Activated gamma-delta T cell (primary cell): ENCODE measurements at places on chromosomes 16 and 17.
A peak's percentile ranks its signal among the peaks of the same experiment; 100 is the strongest.

GRCh38 chr17:65359016-65359415 lies 202.4 kb downstream of the AXIN2 start:
- no peak for DNase-seq

- DNase-seq: no peak
Observed at GRCh38 chr16:83059237-83059636, 432.5 kb downstream of the CDH13 start.

GRCh38 chr17:12519956-12520594 lies 145.6 kb upstream of the MYOCD start:
- no peak for DNase-seq

GRCh38 chr17:7989781-7990655 lies 12.4 kb upstream of the GUCY2D start:
- DNase-seq: peak; percentile 71

GRCh38 chr17:45320931-45321461 lies 4.2 kb upstream of the MAP3K14 start:
- DNase-seq: no peak

DNA sequence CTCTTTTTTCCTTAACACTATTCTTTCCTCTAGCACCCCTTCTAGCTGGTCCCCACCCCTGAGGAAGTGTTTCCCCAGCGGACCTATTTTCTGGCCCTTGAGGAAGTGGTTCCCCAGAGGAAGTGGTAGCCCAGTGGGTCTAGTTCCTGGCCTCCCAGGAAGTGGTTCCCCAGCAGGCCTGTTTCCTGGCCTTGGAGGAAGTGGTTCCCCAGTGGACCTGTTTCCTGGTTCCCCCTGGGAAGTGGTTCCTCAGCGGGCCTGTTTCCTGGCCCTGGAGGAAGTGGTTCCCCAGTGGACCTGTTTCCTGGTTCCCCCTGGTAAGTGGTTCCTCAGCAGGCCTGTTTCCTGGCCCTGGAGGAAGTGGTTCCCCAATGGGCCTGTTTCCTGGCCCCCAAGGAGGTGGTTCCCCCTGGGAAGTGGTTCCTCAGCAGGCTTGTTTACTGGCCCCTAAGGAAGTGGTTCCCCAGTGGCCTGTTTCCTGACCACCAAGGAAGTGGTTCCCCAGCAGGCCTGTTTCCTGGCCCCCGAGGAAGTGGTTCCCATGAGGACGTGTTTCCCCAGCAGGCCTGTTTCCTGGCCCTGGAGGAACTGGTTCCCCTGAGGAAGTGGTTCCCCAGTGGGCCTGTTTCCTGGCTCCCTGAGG lies 58.3 kb downstream of the NTN1 start:
- DNase-seq: no peak

DNA sequence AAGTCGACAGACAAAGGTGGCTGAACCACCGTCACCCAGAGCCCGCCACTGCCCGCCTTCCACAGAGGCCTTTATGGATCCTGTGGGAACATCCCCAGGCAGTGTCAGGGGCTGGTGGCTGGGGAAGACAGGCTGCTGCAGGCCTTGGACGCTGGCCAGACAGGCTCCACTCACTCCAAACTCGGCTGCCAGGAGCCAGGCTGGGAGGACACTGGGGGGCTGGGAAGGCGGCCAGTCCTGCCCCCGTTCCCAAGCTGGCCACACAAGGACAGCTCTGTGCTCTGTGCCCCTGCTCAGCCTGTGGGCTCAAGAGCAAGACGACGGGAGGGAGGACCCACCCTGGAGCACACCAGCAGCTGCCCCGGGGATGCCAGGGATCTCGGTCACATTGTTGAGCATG lies 7.6 kb upstream of the LCAT start:
- DNase-seq: no peak

DNA sequence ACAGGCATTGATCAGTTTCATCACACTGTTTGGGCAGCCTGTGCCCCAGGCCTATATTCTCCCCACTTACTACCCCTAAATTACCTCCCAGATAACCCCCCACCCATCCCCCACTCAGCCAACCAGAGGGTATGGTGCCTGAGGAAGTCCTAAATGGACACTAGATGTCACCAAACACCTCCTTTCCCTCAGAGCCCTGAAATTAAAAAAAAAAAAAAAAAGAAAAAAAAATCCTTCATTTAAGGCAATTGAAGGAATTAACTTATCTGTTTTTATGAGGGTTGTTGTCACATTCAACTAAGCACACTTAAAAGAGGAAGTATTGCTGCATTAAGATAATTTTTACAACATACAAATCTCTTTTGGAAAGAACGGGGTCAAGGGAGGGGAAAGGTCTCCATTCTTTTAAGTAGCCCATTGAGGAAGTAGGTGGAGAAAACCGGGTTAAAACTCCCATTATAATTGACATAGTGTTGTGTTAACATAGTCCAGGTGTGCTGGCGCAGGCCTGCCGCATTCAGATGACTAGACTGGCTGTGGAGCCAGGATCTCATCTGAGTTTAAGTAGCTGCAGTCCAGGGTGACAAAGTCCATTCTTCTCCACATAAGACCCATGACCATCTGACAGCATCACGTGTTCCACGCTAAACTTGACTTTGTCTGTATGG lies 46.3 kb downstream of the SNX11 start:
- no peak for DNase-seq

GRCh38 chr16:49567950-49568349 lies 194.3 kb downstream of the C16orf78 start:
- DNase-seq: no peak
